ENCODE measurements at places on chromosomes 3 and 15. TPM values are rescaled to one million over a fixed set of nuclear protein-coding genes. Genes with fewer than 3 reads are reported as not detected.

Gene GPR15
- not detected for polyA plus RNA-seq

Gene ACOX2
- polyA plus RNA-seq = 65.5 TPM

Gene ACSBG1
- polyA plus RNA-seq = 5.8 TPM

Gene THRB
- polyA plus RNA-seq = 8.9 TPM

Gene RGMA
- 0.75 TPM for polyA plus RNA-seq

Gene WDR72
- polyA plus RNA-seq = not detected

DNA sequence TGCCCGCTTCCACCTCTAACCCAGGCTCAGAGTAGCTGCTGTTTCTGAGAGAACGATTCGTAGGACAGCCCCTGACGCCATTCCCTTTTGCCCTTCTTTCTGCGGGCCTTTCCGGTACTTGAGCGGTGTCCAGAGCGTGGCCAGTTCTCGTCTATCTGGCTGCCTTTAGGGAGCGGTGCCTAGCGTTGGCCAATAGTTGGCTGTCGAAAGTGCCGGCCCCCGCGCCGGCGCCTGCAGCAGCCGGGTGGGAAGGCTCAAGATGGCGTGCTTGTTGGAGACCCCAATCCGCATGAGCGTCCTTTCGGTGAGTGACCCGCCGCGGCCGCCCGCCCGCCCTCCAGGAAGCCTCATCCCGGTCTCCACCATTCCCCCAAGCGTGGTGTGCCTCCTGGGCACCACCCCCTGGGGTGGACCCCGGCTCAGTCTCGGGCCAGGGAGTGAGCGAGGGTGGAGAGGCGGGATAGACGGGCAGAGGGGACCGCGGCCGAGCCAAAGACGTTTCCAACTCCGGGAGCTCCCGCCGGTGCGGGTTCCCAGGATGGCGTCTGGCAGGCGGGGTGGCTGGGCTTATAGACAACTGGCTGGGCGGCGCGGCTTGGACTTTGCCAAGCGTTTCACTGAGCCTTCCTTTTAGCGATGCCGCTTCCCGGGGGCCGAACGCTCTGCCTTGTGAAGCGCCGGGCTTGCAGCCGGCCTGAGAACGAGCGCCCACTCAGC is at the start of gene ARMC8:
Gene ARMC8 (plus strand): TSS at position 6 of the 717 bp plus-strand sequence. CDS start 254 bp downstream, at position 260.
- H3K4me1 ChIP-seq = no peaks in the 10 kb centered on the region
- H3K4me3 ChIP-seq = peak within 1 kb of the TSS; percentile 100
- H3K36me3 ChIP-seq = no peaks in the 10 kb centered on the region
- peaks cover 10% of the 10 kb centered on the region for H3K27me3 ChIP-seq

- H3K36me3 ChIP-seq = no peaks in the 10 kb centered on the region
- H3K27me3 ChIP-seq = peaks cover 15% of the 10 kb centered on the region
- no peaks in the 10 kb centered on the region for H3K4me1 ChIP-seq
- no peak overlapping the region for H3K4me3 ChIP-seq
- H3K27ac ChIP-seq = no peak overlapping the region
Observed at GRCh38 chr15:78615151-78615589, 5.6 kb downstream of the CHRNA3 start.

GRCh38 chr3:17192995-17193394 is 308.2 kb downstream of the PLCL2 start:
- H3K4me1 ChIP-seq = peaks cover 9% of the 10 kb centered on the region
- H3K27ac ChIP-seq = no peak overlapping the region
- H3K4me3 ChIP-seq = no peak overlapping the region
- no peaks in the 10 kb centered on the region for H3K27me3 ChIP-seq

DNA sequence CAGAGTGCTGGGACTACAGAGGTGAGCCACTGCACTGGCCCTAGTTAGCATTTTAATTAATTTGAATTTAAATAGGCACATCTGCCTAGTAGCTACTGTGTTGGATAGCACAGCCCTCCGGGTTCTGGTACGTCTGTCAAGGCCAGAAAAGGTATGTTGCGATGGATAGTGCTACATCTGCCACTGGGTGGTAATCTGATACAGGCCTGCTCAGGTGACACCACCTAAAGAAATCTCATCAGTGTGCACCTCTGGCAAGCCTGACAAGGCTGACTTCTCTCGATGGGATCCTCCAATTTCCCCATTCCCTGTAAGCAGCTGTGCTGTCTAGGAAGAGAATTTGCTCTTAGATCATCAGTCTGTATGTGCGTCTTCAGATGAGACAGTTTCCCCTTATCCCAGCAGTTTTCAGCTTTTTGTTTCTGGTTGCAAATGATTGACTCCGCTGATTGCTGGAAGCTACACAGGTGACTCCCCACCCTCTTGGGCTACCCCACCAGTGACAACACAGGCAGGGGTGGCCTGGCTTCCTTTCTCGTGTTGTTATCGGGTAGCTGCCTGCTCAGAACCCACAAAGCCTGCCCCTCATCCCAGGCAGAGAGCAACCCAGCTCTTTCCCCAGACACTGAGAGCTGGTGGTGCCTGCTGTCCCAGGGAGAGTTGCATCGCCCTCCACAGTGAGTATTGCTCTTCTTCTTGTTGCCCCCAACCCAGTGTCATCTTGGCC is at the start of gene CCR9:
Gene CCR9 (plus strand): TSS at position 565 of the 727 bp plus-strand sequence. CDS start 8,391 bp downstream, outside the sequence.
- no peaks in the 10 kb centered on the region for H3K36me3 ChIP-seq
- no peak within 1 kb of the TSS for H3K4me3 ChIP-seq
- no peaks in the 10 kb centered on the region for H3K27me3 ChIP-seq

- no peak for DNase-seq
- H3K27ac ChIP-seq = no peak overlapping the region
- H3K4me3 ChIP-seq = no peak overlapping the region
- no peaks in the 10 kb centered on the region for H3K36me3 ChIP-seq
- H3K4me1 ChIP-seq = no peaks in the 10 kb centered on the region
Observed at GRCh38 chr3:153414982-153415381, 253.0 kb downstream of the RAP2B start.

- H3K36me3 ChIP-seq = no peaks in the 10 kb centered on the region
- no peaks in the 10 kb centered on the region for H3K27me3 ChIP-seq
- peak overlapping the region; percentile 77 for H3K27ac ChIP-seq
- peaks cover 8% of the 10 kb centered on the region for H3K4me1 ChIP-seq
- DNase-seq = no peak
- H3K4me3 ChIP-seq = no peak overlapping the region
Observed at GRCh38 chr15:49718846-49719245, 98.0 kb downstream of the DTWD1 start.

GRCh38 chr3:45002720-45003119 is 23.4 kb upstream of the CLEC3B start:
- no peak overlapping the region for H3K4me3 ChIP-seq
- no peak overlapping the region for H3K27ac ChIP-seq
- H3K4me1 ChIP-seq = peaks cover 8% of the 10 kb centered on the region
- DNase-seq = no peak
- no peaks in the 10 kb centered on the region for H3K27me3 ChIP-seq
- H3K36me3 ChIP-seq = peaks cover 66% of the 10 kb centered on the region

DNA sequence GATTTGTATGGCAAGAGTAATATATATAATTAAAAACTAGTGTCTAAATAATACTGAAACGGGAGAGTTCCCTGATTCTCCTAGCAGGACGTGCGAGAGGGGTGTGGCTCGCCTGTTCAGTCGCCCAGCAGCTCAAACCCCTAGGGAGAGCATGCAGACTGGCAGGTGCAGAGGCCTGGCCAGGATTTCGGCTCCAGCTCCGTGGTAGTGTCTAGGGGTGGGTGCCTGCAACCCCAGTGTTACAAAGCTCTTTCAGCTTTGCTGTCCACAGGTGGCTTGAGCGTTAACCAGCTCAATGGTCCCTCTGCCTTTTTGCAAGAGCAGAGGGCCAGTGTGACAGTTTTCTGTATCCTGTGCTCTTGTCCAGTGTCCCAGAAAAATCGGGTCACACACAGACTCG is 226.6 kb downstream of the ALCAM start:
- DNase-seq = no peak
- H3K27ac ChIP-seq = no peak overlapping the region
- H3K27me3 ChIP-seq = no peaks in the 10 kb centered on the region
- H3K36me3 ChIP-seq = no peaks in the 10 kb centered on the region

DNA sequence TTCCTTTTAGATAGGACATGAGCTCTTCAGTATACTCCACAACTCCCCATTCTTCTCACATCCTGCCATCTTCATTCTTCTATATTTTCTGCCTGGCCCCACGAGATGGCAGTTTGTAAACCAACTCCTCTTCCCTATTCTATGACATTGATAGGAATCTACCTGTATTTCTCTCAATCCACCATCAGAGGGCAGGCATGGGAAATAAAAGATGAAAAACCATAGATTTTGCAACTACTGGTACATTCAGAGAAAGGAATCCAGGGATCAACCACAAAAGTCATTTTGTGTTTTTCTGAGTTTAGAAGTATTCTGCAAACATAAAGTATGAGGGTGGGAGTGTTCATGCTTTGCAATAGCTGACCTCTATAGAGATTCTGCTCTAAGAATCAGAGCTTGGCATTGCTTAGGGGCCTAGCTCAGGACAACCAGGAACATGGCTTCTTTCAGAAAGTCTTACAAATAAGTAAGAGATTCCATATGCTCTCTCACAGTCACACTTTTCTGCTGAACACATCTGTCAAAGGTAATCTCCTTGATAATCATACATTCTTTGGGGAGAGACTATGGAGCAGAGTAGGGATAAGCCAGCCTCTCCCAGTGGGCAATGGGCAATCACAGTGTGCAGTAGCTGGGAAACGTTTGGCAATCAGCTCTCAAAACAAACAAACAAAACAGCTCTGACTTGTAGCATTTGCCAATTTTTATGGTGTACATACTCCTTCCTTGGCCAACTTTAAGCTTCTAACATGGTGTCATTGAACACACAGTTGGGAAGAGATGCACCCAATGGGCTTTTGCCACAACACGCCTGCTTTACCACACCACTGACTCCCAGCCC is 43.1 kb upstream of the SLC25A36 start:
- H3K4me3 ChIP-seq = no peak overlapping the region
- DNase-seq = peak; percentile 37
- H3K4me1 ChIP-seq = no peaks in the 10 kb centered on the region
